ENCODE measurements at places on chromosomes 2 and 18. TPM values are rescaled to one million over a fixed set of nuclear protein-coding genes. Genes with fewer than 3 reads are reported as not detected.

The GPBAR1 gene
- total RNA-seq: 3.5 TPM

The SERPINB13 gene
- total RNA-seq: not detected

The ALLC gene
- not detected for total RNA-seq

The USP34 gene
- 148 TPM for total RNA-seq

The RPL37A gene
- 366 TPM for total RNA-seq

The ANTXR1 gene
- total RNA-seq: 17.7 TPM
